ENCODE measurements at places on chromosomes 7 and 10.
A peak's percentile ranks its signal among the peaks of the same experiment; 100 is the strongest.

GRCh38 chr7:132750530-132751217 is 174.4 kb upstream of the PLXNA4 start:
- no peak for DNase-seq

DNA sequence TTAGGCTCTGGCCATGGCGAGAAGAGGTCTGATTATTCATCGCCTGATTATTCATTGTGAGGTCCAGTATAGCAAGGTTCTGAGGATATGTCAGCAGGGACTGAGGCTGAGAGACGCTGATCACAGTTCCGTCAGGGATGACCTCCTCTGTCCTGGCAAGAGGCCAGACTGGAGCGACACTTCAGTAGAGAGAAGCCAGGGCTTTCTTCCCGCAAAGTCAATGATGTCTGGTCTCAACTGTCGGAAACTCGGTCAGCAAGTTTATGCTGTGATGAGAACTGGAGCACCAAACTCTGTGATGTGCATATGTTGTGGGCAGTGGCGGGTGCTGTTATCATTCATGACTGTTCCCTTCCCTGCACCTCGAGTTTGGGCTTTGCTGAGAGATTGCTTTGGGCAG is 29.0 kb upstream of the GNA12 start:
- DNase-seq = no peak

DNA sequence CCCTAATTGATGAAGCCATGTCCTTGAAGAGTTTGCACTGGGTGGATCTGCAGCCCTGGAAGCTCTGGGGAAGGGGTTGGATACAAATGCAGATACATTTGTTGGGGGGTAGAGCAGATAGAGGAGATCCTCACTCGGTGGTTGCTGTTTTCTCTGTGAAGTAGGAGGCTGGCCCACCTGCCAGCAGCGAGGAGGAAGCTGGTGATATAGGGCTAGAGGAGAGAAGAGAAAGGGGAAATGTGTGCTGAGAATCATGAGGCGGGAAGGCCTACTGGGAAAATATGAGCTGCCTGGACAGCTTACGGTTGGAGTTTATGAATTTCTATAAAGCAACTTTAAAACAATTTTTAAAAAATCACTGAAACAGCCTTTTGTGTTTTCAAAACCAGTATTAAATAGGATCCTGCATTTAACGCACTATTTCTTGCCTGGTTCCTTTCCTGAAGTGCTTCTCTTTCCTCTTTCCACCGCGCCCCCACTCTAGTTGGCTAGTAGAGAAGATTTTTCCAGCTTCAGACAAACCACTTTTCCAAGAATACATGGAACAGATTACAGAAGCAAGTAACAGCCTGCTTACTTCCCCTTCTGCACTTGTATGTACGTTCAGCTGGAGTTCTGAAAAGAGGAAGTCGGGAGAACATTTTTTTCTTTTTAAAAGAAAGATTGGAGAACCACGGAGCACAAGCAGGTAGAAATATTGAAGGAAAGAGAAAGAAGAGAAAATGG is 100.6 kb upstream of the GLCCI1 start:
- no peak for DNase-seq

GRCh38 chr7:81492910-81493309 is 276.9 kb downstream of the HGF start:
- no peak for DNase-seq

DNA sequence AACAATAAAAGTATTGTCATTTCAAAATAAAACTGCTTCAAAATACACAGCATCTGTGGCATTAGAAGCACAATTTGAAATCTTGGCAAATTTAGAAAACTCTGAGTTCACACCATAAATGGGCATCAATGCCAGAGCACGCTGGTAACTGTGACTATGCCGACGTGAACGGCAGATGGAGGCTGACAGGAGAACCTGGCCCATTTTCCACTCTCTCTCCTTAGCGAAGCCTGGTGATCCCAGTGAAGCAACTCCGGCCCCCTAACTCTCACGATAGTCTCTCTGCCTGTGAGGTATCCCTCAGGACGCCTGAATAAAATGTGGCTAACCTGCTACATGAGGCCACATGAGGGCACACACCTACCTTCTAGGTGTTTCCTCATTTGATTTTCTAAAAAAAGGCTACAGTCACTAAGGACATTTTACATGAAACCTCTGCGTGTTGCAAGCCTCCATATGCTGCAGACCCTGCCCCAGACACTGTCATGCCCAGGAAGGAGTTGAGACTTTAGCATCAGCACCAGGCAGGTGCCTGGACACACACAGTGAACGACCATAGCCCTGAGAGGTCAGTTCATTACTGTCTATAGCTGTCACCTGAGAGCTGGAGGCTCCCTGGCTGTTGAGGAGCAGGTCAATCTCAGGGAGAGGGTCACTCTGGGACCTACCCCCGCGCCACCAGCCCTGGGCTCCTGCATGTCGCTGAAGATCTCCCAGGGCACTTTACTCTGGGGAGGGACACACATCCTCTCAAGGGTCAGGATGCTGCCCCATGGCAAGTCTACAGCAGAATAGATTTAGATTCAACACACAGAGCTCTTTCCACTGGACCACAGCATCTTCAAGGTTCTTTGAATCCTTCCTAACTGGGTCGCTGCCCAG is 62.9 kb upstream of the CAMK2B start:
- no peak for DNase-seq

DNA sequence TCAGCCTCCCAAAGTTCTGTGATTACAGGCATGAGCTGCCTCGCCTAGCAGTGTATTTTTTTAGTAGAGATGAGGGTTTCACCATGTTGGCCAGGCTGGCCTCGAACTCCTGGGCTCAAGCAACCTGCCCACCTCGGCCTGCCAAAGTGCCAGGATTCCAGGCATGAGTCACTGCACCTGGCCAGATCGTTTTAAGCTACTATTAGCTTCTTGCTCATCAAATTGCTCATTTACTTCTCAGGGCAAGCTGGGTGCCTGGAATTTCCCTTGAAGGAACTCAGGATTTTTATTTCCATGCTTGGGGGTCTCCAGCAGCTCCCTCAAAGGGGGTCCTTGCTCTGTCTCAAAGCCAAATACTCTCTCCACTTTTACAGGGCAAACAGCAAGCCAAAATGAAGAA is 798.0 kb upstream of the AUTS2 start:
- no peak for DNase-seq

- no peak for DNase-seq
Observed at GRCh38 chr10:7795605-7796004, 7.6 kb downstream of the ATP5F1C start.

DNA sequence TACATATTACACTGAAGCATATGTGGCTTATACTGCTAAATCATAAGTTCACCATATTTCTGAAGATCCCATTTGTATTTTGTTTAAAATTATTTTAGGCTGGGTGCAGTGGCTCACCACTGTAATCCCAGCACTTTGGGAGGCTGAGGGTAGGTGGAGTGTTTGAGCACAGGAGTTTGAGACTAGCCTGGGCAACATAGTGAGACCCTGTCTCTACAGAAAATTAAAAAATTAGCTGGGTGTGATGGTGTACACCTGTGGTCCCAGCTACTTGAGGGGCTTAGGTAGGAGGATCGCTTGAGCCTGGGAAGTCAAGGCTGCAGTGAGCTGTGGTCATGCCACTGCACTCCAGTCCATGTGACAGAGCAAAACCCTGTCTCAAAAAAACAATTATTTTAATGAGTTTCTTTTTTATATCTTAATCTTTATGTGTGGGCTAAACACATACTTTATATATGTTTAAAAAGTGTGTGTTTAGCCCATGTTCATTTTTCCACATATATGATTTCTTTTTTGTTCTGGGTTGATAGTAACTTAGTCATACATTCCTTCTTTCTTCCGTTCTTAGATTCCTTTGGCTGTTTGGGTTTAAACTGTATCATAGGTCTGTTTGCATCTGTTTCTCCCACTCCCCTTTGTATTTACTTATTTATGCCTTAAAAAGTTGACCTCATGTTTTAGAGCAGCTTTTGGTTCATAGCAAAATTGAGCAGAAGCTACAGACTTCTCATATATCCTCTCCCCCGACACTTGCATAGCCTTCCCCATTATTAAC is 33.5 kb downstream of the RSBN1L start:
- DNase-seq = no peak

- DNase-seq = no peak
Observed at GRCh38 chr10:132098539-132099388, 33.0 kb downstream of the JAKMIP3 start.

DNA sequence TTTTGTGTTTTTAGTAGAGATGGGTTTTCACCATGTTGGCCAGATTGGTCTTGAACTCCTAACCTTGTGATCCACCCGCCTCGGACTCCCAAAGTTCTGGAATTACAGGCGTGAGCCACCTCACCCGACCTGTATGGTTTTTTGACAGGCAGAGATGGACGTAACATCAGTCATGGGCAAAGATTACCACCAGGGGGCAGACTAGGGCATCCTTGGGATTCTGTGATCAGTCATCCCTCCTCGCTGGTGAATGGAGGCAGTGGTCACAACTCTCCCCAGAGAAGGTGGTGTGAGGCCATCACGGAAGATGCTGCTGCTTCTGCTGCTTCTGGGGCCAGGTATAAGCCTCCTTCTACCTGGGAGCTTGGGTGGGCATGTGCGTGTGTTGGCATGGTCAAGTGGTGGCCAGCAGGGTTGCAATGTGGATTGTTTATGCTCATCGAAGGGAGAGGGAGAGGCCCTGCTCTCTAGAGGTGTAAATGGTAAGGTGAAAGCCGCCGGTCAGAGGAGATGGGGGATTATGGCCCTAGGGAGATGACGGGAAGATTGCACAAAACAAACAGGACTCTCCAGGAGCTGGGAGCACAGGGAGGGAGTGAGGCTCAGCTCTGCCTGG is 122.7 kb upstream of the PRSS1 start:
- peak; percentile 70 for DNase-seq

- DNase-seq = no peak
Observed at GRCh38 chr7:41163991-41164390, 538.9 kb downstream of the INHBA start.

- DNase-seq = no peak
Observed at GRCh38 chr10:18456984-18457383, 194.4 kb downstream of the NSUN6 start.

DNA sequence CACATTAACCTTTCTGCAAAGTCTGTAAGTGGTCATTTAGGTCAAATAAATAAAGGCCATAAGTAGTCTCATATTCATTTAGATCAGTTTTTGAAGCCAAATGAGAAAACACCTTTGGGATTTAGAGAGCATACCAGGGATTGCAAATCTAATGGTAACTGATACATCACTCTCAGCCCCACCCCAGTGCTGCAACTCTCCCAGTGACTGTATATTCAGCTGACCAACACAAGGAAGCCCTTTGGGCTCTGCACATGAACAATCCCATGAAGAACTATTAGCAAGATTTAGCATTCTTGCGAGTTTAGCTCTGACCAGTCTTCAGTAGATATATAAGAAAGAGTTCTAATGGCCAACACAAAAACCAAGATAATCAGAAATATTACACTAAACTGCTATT is 252.3 kb downstream of the CSTF2T start:
- DNase-seq = no peak

- DNase-seq = no peak
Observed at GRCh38 chr10:11140963-11141362, 123.3 kb downstream of the CELF2 start.

DNA sequence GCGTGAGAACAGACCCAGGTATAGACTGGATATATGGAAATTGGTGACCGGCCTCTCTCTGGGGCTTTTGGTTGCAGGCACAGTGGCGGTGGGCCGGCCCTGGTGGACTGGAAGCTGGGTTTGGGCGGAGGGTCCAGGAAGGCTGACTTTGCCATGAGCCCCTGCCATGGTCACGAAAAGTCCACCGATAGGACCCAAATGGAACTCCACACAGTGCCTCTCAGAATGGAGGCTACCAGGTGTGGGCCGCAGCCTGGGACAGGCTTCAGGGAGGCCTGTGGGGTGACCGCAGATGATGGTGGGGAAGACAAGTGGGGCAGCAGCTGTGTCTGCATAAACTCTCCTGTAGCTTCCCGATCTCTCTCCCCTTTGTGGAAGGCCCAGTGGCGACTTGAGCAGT is 123.2 kb downstream of the DNAJB6 start:
- DNase-seq = no peak

DNA sequence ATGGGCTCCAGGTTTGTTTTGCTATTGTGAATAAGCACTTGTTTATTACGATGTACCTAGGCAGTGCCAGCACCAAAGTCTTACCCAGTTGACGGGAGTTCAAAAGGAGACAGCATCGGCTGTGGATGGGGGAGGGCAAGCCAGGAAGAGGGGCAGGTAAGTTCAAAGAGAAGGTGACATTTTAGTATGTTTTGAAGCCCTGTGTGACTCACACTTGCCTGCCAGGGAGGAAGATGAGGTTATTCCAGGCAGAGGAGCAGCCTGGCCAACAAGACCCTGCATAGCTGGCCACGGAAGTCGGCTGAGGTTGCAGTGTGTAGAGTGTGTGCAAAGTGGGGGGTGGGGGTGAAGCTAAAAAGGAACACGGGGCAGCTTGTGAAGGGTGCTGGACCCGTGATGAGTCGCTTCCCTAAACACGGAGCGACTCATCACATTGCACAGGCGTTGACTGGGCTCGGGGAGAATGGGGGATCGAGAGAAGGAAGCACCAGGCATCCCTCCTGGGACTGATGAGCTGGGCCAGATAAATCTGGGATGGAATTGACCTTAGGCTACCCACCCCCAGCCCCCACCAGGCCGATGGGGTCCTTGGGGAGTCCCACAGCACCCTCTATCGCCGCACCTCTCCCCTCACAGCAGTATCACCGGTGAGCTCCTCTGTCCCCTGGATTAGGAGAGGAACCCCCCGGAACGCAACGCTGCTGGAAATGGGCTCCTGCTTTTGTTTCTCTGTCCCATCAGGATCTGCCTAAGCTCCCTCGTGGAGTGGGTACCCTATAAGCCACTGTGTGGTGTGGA is 97.9 kb upstream of the IKZF1 start:
- DNase-seq = peak; percentile 52

DNA sequence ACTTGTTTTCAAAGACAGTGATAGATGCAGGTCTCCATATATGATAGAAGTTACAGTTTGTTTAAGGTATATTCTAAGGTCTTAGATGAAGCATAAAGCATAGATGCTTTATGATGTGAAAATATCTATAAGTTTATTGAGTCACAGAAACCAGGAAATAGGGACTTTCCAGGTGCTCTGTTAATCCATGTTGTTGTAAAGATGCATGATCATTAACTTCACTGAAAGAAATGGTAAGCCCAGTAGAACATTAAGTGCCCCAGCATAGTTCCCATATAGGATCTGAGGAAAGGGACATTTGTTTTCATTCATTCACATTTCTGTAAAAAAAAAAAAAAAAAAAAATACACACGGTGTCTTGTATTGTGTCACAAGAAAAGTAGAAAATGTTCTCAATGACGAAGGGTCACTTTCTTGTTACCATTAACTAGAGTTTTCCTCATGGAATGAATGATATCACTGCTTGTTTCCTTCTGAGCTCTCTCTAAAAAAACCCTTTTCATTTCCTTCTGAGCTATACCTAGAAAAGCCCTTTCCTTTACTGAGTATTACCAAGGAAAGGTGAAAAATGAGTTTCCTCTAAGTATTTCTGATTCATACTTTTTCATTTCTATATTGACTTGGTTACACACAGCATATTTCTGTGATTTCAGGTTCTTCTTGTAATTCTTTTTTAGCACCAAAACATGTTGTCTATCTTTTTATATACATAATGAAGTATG is 105.2 kb downstream of the MACC1 start:
- no peak for DNase-seq

DNA sequence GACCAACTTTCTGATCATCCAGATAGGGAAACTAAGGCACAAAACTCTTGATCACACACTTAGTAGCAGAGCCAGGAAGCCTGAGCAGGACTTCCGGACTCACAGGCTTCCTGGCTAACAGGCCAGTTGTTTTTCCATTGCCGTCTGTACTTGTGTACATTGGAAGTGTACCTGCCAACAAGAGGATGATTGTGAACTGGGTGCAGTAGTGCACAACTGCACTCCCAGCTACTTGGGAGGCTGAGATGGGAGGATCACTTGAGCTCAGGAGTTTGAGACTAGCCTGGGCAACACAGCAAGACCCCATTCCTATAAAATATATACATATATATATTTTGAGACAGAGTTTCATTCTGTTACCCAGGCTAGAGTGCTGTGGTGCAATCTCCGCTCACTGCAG is 35.2 kb upstream of the OTUD1 start:
- DNase-seq = no peak

All from stimulated activated CD4-positive, alpha-beta T cell treated with anti-CD3 and anti-CD28 coated beads, Interleukin-2, amount 100 ng/mL, for 48 hours (primary cell).